COLO829 (cell line): ENCODE measurements at places on chromosomes 3 and 15.
A peak's percentile ranks its signal among the peaks of the same experiment; 100 is the strongest.

DNA sequence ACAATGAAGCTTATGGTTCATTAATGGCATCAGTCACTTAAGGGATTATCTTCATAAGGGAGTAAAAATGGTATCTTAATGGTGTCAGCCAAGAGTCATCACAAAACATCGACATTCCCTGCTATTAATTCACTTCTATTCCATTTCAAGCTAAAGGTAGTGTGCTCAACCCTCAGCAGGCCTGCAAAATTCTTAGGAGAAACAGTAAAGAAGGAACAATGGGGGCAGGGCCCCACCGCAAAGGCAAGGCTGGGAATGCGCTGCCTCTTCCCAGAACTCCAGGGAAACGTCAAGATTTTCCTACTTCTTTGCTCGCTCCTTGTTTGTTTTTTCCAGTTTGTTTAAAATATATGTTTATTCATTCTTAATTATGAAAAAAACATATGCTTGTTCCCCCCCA, 187.3 kb upstream of the TSC22D2 start:
- DNase-seq, result no peak

GRCh38 chr15:24940236-24940635, 14.6 kb upstream of the SNRPN start:
- no peak for DNase-seq

DNA sequence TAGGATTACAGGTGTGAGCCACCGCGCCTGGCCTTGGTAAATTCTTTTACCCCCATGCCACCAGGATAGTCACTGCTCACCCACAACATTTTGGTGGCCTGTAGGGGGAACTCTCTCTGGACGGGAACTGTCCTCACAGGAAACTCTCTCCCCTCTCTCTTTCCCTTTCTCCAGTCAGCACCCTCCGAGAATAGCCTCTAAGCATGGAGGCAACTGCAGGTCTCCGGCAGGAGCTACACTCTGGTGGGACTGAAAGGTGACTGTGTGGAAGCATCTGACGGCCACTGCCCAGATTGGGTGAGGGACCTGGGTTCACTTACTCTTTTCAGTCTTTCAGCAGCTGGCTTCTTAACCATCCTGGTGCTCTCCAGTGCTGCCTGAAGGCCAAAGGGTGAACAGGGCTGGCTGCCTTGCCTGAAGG, 21.3 kb downstream of the TRANK1 start:
- DNase-seq, result no peak

GRCh38 chr3:72227486-72228070, 442.6 kb upstream of the PROK2 start:
- DNase-seq, result no peak

- DNase-seq, result peak; percentile 62
Observed at GRCh38 chr3:66276705-66277274, 56.0 kb downstream of the SLC25A26 start.

- DNase-seq, result no peak
Observed at GRCh38 chr3:33786565-33787327, 11.7 kb upstream of the PDCD6IP start.

- no peak for DNase-seq
Observed at GRCh38 chr15:49589030-49589429, 31.6 kb downstream of the FAM227B start.

- DNase-seq, result no peak
Observed at GRCh38 chr15:94366781-94367180, 135.4 kb downstream of the MCTP2 start.

GRCh38 chr3:185702262-185703225, 116.4 kb downstream of the SENP2 start:
- no peak for DNase-seq

DNA sequence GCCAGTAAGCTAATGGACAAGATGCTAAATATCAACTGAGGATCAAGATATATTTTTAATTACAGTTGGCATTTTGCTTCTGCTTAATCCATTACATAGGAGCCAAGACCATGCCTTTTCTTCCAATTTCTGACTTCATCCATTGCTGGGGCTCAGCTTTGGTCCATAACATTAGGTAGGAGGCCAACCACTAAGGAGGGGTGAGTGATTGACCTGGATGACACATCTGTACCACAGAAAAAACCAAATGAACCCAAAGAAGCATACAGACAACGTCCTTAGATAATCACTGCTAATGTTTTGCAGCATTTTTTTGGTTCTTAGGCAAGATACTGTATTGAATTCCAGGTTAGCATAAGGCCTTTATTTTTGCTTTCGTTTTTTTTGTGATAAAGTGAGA, 353.2 kb upstream of the KCNH8 start:
- no peak for DNase-seq

DNA sequence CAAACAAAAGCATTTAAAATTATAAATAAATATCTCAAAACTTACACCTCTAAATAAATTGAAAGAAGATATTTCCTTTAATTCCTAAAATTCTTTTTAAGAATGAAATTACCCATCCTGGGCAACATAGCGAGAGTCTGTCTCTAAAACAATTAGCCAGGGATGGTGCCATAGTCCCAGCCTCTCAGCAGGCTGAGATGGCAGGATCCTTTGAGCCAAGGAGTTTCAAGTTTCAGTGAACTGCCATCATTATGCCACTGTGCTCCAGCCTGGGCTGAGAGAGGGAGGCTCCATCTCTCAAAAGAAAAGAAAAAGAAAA, 25.4 kb downstream of the AADAC start:
- DNase-seq, result no peak

DNA sequence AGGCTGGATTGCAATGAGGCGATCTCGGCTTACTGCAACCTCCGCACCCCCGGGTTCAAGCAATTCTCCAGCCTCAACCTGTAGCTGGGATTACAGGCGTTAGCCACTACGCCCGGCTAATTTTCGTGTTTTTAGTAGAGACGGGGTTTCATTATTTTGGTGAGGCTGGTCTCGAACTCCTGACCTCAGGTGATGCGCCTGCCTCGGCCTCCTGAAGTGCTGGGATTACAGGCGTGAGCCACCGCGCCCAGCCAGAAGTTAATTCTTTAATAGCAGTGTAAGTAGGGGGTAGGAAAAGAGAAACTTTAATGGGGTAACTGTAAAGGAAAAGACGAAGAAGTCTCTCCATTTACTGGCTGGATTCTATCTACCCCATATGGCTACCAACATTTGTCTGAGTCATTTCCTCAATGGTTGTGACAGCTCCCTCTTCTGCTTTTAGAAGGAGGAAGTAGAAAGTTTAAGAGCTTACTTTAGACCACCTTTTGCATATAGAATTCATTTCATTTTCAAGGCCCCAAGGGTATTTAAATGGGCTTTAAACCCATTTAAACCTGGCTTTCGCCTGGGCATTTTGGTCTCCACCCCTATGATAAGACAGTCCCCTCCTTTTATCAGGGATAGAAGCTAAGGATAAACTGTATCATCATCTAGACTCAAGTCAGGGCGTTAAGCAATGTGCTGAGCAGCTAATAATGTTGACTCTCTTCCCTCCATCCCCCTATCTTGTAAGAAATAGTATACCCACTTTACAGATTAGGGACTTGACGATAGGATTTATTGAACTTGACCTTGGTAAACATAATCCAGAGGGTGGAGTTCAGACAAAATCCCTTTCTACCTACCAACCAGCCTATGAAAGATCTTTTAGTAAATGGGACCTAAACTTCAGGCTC, 1.1 kb upstream of the CDV3 start:
- no peak for DNase-seq

DNA sequence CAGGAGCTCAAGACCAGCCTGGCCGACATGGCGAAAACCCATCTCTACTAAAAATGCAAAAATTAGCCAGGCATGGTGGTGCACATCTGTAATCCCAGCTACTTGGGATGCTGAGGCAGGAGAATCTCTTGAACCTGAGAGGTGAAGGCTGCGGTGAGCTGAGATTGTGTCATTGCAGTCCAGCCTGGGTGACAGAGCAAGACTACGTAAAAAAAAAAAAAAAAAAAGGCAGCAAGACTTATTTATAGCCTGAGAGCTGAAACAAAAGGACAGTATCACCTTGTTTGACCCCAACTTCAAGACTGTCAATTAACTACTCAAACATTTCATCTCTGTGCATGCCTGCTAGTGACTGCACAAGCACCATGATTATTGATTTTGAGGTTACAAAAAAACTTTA, 478.9 kb upstream of the GBE1 start:
- no peak for DNase-seq

GRCh38 chr15:34001536-34001935, 33.2 kb downstream of the CHRM5 start:
- DNase-seq, result no peak

- peak; percentile 39 for DNase-seq
Observed at GRCh38 chr3:149879872-149880271, 66.9 kb downstream of the RNF13 start.

DNA sequence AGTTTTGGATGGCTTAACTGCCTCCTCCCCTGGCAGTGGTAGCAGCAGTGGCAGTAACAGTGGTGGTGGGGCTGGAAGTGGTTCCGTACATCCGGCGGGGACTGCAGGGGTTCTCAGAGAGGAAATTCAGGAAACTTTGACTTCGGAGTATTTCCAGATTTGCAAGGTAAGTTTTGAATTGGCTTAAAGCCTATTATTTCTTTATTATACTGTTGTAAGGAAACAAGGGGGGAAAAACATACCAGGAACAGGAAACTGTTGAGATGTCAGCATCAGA, 1.5 kb downstream of the STXBP5L start:
- no peak for DNase-seq

- peak; percentile 11 for DNase-seq
Observed at GRCh38 chr3:166071-166470, 30.5 kb upstream of the CHL1 start.

GRCh38 chr15:76993114-76993725, 1.7 kb upstream of the PSTPIP1 start:
- DNase-seq, result no peak

GRCh38 chr3:188529228-188529627, 375.3 kb downstream of the LPP start:
- no peak for DNase-seq

- DNase-seq, result no peak
Observed at GRCh38 chr3:15384510-15385237, 42.7 kb downstream of the METTL6 start.

DNA sequence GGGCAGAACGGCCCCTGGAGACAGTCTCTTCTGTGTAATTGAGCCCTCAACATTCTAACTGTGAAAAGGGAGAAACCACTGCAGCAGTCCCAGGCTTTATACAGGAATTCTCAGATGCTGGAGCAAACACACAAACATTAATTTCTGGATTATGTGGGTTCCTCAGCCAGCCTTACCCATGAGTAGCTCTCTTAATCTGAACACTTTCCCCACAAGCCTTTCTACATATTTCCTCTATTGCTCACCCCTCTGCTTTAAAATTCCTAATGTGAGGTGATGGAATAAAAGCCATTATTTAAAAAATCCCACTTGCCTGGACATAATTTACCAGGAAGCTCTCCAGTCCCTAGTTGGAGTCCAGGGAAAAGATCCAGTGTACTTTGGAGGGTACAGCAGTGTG, 139.0 kb downstream of the CTNNB1 start:
- no peak for DNase-seq

DNA sequence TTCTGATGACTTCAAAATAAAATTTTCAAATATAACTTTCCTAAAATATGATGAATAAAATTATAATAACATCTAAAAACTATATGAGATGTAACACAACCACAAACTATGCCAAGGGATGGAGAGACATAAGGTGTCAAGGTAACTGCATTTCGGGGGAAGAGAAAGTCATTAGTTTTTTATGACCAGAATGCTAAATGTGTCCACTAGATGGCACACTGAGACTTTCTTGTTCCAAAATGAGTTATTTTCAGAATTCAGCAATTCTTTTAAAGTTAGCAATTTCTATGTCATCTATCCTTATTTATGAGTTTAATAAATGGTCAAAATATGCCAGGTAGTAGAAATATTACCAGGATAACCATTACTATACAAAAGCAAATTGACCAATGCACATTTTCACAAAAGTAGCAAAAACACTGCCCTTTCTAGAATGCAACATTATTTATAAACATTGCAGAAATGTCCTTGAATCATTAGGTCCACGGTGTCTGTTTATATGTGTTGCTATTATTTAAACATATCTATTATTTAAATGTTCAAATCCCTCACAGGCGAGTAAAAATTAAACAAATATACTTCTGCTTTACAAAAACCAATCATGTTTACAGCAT, 374.2 kb downstream of the PLCL2 start:
- DNase-seq, result peak; percentile 6

GRCh38 chr3:78285032-78285728, 1245.3 kb downstream of the ROBO2 start:
- no peak for DNase-seq

DNA sequence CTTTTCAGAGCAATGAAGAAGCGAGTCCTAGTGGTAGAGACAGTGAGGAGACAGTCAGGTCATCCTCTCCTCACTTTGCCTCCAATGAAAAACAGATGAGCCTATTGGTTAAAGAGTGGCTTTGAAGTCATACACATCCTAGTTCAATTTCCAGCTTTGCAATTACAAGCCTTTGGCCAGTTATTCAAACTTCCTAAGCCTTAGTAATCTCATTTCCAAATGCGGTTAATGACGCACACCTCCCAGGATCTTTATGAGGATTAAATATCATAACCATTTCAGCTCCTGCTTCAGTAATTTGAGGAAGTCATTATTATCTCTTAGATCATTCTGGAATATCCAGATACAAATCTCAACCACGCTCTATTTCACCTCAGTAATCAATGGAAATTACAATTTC, 10.0 kb upstream of the ST6GAL1 start:
- no peak for DNase-seq

DNA sequence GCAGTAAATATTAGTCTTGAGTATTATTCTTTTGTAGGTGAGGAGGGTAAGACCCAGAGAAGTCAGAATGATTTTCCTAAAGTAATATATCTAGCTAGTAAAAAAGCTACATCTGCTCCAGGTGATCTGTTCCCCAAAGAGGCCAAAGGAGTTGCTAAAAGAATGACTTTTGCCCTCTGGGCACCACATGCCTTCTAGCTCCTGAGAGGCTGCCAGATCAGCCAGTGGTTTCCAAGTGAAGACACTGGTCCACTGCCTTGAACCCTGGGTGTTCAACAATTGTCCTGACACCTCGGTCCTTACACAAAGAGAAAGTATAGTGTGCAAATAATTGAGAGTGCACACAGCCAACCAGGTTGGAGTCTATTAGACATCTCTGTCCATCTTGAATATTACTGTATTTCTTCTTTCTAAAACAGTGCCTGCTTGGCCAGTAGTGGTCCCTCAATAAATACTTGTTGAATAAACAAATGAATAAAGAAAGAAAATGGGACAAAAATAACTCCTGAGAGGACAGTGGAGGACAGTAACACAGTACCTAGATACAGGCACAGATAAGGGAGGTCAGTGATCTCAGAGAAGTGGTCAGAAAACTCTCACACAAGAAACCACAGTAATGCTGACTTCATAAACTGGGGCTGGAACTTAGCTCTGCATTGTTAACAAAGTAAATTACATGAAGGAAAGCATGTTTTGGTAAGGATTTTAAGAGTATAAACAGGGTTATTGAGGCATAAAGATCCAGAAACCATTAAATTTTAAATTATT, 56.6 kb upstream of the CSTA start:
- no peak for DNase-seq
